ENCODE measurements at places on chromosomes 5 and 9.

DNA sequence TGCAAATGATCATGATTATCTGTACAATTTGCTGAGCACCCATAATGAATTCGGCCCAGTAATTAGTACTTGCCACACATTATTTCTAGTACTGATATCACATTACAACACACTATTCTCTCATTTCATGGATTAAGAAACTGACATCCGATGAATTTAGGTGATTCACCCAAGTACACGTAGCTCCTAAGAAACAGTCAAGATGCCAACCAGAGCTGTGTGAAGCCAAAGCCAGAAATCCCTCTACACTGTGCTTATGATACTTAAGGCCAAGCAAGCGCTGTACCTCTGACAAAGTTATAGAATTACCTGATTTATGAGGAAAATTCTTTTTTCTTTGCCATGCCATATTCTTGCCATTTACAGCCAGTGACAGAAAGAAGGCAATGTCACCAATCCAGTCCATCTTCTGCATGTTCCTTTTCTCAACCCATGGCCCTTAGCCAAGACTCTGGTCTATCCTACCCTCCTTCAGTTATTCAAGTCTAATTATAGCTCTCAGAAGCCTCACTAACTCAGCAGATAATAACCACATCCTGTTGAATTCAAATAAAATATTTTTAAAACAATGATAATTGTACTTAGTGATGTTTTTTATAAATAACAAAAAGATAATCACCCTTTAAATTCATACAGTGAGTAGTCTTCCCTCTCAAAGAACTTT, 74.3 kb upstream of the PTGER4 start:
- no peak for DNase-seq

DNA sequence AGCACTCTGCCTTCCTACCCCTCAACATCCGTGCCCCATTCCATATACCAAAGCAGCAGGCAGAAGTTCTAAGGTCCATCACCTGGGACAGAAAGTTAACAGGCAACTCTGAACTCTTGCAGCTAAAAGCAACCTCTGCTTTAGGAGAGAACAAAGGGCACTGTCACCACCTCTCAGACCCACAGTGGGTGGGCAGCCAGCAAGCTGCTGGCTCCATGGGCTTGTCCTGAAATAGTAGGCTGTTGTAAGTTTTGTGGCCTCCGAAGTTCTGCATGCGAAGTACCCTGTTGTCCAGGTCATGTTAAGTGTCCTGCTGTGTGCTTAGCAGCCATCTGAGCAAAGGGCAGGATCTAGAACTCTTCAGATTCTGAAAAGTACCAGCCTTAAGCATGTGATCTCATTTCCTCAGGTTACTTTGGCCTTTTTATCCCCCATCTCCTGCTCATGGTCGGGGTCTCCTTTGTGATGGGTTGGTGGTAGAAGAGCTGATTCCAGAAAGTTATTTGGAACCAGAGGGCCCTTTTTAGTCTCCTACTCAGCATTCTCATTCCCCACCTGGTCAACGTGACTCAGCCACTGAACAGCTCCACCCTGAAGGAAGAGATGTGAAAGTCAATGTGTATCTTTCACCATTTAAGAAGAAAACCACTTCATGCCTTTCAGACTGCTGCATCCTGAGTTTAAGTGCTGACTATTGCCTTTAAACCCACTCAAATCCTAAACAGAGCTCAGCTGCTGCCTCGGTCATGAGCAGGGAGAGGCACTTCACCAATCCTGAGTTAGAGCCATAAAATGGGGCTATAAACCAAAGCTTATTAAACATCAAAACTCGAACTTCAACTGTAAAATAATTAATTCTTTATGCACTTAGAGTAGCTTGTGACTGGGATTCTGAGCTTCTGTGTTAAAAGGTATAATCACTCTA, 121.4 kb downstream of the DPYSL3 start:
- DNase-seq, result no peak

DNA sequence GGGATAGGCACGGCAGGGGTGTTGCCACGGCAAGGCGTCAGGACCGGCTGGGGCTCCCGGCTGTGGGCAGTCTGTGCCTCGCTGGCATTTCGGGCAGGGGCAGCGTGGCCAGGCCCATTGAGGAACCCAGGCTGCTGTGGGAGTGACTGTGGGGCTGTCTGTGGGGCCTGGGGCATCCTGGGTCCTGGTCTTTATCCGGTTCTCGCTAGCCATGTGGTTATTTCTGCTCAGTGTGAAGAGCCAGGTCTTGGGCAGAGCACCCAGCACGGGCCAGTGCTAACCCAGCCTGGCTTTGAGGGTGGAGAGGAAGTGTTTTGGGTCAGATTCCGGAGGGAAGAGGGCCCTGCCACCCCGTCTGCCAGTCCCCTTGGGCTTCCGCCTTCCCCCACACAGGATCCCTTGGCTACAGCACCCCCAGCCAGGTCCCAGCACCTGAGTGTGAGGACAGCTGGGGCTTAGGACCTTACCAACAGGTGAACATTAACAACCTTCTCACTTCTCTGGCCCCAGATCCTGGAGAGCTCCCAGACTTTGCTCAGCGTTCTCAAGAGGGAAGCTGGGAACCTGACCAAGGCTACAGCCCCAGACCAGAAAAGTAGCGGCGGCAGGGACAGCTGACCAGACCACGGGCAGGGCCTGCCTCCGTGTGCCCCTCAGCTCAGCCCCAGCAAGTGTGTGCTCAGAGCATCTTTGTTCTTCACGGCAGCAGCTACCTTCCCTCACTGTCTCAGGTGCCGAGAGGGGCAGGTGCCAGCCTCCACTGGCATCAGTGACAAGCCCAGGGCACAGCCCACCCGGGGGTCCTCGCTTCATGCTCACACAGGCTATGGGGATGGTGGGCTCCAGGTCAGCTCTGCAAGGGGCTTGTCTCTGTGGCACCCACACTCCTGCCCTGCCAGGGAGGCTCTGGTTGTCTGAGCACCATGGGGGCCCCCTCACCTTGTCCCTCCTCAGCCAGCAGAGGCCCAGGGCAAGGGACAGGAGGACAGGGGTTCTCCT, 1.1 kb downstream of the SSNA1 start:
- DNase-seq, result no peak

DNA sequence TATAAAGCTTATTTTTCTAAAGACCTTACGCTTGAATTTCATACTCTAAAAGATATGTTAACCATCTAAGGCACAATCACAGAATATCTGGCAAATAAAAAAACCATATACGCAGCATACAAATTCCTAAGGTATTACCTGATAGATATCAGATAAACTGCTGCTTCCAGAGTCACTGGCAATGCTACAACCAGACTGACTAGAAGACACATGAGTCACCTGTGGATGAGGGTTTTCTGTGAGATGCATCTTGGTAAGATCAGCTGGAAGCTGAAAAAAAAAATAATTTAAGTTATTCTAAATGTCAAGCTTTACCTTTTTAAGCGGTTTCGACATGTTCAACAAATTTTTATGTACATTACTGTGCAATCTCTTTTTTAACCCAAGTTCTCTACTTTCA, 113.8 kb downstream of the RAPGEF6 start:
- no peak for DNase-seq

DNA sequence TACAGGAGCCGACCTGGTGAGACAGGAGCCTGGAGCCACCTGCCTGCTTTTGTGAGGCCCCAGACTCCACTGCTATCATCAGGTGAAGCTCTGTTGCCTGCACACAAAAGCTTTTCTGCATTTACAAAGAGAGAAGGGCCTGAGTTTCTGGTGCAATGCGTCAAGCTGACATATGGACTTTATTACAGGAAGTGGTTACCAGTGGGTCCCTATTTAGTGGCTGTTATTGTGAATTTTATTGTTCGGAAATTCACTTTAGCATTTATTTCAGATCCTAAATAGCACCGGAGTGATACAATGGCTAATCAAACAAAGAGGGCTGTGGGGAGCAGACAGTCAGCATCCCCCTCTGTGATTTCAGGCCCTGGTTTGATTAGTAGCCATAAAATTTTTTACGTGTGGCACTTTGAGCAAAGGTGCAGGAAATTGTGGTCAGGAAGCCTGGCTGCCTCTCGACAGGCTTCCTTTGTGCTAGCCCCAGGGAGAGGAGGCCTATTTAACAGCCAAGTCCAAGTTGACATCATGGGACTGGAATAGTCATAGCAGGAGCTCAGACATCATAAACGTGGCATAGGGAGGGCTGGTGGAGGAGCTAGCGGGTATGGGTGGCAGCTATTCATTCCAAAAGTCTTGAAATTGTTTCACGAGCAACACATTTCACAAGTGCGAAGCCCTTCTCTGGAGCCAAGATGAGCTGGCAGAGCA, 8.4 kb downstream of the TGFBI start:
- DNase-seq, result no peak

GRCh38 chr9:34572628-34573027, 16.9 kb downstream of the CNTFR start:
- no peak for DNase-seq

- no peak for DNase-seq
Measured at GRCh38 chr5:81556809-81557208, 162.9 kb upstream of the ACOT12 start.

DNA sequence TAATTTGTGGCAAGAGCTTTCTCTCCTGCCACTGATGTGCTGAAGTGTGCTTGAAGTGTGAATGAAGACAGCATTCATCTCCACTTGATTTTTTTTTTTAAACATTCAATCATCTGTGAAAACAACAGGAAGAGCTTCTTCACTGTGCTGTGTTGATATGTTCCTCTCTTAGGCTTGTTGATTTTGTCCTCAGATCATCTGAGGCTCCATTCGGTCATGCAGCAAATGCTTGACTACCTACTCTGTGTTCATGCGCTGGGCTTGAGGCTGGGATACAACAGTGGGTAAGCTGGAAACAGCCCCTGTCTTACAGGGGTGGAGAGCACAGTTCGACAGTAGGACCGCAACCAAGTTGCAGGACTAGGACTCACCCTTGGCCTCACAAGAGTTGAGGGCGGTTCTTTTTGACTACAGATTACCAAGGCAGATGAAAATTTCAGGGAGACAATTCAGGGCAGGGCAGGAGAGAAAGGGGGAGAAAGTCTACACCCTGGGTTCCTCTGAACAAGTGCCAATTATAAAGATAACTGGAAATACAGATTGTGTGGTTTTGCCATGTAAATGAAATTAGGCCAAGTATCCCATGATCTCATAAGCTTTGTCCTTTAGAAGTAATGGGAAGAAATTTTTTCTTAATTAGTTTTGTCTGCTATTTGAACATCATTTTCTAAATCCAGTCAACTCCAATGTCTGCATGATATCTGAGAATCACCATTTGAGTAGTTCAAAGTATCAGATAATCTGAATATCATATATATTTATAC, 31.0 kb upstream of the F2R start:
- DNase-seq, result no peak

DNA sequence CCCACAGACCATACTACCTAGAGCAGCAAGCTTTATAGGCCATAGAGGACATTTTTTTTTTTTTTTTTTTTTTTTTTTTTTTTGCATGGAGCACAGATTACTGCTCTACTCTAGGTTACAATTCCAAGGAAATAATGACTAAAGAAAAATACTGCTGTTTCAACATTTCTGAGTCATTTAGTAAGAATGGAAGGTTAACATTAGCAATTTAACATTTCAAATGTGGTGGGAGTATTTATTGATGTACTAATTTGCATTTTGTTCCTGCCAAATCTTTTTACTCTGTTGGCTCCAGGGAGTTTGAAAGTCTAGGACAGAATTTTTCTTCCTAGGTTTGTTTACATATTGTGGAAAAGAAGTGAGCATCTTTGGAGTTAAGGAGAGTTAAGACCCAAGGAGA, 142.1 kb upstream of the CCDC152 start:
- no peak for DNase-seq
